Right hindlimb (tissue), 1 donor: ENCODE measurements at places on chromosomes 3 and 15.

DNA sequence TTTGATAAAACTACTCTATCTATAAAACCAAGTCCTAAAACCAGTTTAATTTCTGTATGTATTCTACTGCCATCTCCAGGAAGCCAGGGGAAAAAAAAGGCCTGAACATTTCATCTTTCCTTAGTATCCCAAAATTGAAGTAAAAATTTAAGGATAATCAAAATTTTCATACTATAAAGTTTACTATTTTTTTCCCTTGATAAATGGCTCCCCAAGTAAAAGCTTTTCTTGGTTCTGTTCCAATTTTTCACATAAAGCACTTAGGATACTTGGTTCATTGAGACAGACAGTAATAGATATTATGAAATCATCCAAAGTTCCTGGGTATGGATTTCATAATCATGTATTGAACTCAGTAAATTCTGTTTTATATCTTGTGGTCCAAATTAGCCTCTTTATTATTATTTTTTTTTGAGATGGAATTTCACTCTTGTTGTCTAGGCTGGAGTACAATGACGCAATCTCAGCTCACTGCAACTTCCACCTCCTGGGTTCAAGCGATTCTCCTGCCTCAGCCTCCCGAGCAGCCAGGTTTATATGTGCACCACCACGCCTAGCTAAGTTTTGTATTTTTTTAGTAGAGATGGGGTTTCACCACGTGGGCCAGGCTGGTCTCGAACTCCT, 34.5 kb downstream of the ICE2 start:
- DNase-seq: no peak

GRCh38 chr3:177283983-177284382, 86.7 kb upstream of the TBL1XR1 start:
- no peak for DNase-seq

GRCh38 chr3:8839607-8840325, 70.4 kb upstream of the OXTR start:
- no peak for DNase-seq

DNA sequence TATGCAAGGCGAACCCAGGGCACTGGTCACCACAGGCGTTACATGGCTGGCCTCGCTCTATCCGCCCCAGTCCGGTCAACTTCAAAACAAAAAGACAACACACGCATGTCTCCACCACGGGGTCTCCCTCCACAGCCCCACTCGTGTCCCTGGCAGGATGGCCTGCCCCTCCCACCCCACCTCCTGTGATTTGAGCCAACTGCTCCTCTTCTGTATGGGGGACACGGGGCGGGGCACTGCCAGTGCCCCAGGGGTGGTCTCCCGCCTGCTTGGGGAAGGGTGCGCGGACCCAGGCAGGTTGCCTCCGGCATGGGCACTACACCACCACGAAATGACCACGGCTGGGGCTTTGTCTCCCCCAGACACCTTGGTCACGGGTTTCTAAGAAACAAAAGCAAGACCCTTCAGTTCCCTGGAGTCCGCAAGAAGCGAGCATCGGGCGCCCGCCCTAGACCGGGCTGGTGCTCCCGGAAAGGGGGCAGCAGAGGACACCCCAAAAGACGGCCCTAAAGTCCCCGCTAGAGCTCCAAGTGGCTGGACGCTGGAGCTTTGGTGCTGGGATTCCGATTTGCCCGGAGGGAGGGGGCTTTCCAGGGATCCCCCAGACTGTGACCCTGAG, 219.3 kb upstream of the PRICKLE2 start:
- DNase-seq: peak; percentile 32

DNA sequence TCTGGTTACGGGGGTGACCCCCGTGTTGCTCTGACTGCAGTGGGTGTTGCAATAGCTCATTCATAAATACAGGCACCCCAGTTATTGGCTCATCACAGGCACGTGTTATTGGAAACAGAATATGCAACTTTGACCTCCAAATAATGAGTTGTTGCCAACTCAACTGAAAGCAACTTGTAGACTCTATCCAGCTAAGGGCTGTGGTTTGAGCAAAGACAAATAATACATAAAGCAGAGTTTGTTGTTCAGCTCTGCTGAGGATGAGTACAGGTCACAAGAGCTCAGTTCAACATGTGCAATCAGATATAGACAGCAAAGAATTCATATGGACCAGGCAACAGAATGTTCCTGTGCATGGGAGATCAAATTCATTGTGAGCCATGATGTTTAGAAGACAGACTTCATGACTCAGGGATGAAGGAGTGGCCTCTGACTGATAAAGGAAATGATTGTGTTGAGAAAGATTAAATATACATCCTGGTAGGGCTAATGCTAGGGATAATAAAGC, 87.6 kb upstream of the LRIG1 start:
- DNase-seq: no peak

- no peak for DNase-seq
Observed at GRCh38 chr3:108602249-108602934, 12.9 kb downstream of the DZIP3 start.

- peak; percentile 26 for DNase-seq
Observed at GRCh38 chr15:75921732-75922703, 18.3 kb downstream of the FBXO22 start.

GRCh38 chr15:88648357-88649214, 9.8 kb downstream of the ISG20 start:
- DNase-seq: no peak

GRCh38 chr3:64808061-64808460, 120.3 kb upstream of the ADAMTS9 start:
- DNase-seq: no peak

DNA sequence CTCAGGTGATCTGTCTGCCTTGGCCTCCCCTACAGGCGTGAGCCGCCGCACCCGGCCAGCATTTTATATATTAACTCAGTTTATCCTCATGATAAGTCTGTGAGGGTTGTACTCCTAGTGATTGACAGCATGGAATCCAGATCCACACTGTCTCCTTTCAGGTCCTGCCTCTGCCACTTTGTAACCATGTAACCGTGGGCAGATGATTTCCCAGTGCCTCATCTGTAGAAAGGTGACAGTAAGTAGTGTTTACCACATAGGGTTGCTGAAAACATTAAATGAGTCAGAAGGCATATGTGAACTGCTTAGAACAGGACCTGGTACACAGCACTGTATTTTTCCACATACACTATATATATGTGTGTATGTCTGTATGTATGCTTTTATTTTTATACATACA, 2.4 kb downstream of the FYTTD1 start:
- no peak for DNase-seq

DNA sequence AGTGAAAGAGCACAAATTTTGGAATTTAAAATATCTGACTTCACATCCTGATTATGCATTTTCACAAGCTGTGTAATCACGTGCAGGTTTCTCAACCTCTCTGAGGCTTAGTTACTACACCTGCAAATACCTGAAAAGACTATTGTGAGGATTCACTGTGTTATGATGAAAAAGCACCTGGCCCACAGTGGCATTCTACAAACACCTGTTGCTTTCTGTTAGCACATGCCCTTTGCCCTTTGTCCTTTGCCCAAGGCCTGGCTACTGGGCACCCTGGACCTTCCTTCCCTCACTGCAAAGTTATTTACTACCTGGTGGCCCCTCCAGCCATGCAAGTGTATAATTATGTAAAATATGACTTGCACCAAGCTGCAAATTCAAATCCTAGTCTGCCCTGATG, 227.5 kb downstream of the CADPS start:
- no peak for DNase-seq
